ENCODE measurements at places on chromosomes 13 and 19. TPM values are rescaled to one million over a fixed set of nuclear protein-coding genes. Genes with fewer than 3 reads are reported as not detected.
A peak's percentile ranks its signal among the peaks of the same experiment; 100 is the strongest.

FREM2 gene
- total RNA-seq, result not detected

DNA sequence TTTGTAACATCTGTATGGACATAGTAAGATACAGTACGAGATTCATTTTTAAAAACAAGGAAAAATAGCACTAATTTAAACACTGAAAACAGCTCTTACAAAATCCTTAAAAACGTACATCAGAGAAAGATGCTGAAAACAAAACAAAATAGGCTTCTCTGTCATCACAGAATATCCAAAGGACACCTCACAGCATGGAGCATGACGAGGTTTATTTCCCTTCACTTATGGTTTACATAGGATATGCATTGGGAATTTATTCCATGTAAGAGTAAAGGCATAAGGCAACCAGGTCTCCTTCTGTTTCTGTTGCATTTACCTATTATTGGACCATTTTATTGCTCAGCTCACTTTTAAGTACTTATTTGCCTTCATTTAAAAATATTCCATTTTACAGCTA is 3.0 kb downstream of the KCTD12 start:
- H3K27me3 ChIP-seq, result peaks cover 11% of the 10 kb centered on the region
- peaks cover 51% of the 10 kb centered on the region for H3K4me1 ChIP-seq
- peaks cover 6% of the 10 kb centered on the region for H3K36me3 ChIP-seq
- no peak overlapping the region for H3K4me3 ChIP-seq
- no peak overlapping the region for H3K27ac ChIP-seq
- DNase-seq, result no peak

- peaks cover 2% of the 10 kb centered on the region for H3K4me1 ChIP-seq
- no peak for DNase-seq
- peaks cover 11% of the 10 kb centered on the region for H3K27me3 ChIP-seq
- H3K27ac ChIP-seq, result no peak overlapping the region
- no peaks in the 10 kb centered on the region for H3K36me3 ChIP-seq
Measured at GRCh38 chr13:21688056-21688455, 17.2 kb downstream of the FGF9 start.

DNA sequence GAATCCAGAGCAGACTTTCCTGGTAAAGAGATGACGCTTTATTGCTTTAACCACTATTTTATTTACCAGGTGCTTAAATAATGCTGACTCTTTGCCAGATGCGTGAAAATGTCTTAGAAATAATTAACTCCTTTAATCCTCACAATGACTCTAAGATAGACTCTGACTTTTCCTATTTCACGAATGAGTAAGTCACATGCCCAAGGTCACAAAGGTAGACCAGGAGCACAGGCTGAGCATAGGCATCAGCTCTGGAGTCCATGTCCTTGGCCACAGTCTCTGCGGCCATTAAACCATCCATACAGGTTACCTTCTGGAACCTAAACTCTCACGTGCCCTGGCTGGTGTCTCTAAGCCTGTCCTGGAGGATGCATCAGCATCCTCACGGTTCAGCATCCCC is 87.3 kb downstream of the ERCC5 start:
- no peak overlapping the region for H3K27ac ChIP-seq
- no peaks in the 10 kb centered on the region for H3K36me3 ChIP-seq
- no peak overlapping the region for H3K4me3 ChIP-seq
- H3K4me1 ChIP-seq, result no peaks in the 10 kb centered on the region

DNA sequence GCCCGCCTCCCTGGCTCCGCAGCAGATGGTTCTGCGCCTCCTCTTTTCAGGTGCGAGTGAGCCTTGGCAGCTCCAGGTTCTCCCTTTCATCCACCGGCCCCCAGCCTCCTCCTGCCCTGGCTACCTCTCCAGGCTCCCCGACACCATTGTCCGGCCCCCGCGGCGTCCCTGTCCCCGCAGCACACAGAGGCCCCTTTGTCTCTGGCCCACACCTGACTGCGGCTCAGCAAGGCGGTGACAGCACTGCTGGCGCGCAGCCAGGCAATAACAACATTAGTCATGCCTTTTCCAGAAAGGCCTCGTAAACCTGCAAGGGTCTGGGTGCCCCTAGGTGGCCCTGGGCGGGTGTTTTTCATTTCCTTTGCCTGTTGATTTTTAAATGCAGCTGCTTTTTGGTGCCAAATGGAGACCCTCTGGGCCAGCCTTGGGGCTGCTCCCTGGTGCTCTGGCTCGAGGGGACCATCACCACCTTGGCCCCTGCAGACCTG is 73.2 kb upstream of the MEDAG start:
- H3K27ac ChIP-seq, result no peak overlapping the region
- peak; percentile 29 for DNase-seq
- peaks cover 5% of the 10 kb centered on the region for H3K27me3 ChIP-seq
- no peaks in the 10 kb centered on the region for H3K36me3 ChIP-seq
- no peak overlapping the region for H3K4me3 ChIP-seq

DYRK1B gene
- total RNA-seq, result 8.5 TPM

ZNF493 gene
- total RNA-seq, result 21.6 TPM

- no peak overlapping the region for H3K27ac ChIP-seq
- H3K36me3 ChIP-seq, result no peaks in the 10 kb centered on the region
- no peak for DNase-seq
- peaks cover 9% of the 10 kb centered on the region for H3K27me3 ChIP-seq
- H3K4me1 ChIP-seq, result peaks cover 23% of the 10 kb centered on the region
Measured at GRCh38 chr13:95298971-95299621, 2.2 kb downstream of the ABCC4 start.

DNA sequence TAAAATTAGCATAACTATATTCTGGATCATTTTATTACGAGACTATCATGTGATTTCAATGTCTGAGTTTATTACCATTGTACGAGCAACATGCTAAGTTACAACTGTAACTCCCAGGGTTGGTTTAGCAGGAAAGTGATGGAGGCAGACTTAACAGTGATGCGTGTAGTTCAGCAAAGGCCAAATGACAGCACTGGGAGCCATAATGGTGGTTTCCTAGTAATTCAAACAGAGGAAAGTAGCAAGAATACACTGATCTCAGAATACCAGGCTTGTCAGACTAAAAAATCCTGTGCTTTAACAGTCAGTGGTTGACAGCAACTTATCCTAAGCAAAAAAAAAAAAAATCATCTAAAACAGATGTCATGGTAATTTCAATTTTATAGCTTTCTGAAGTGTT is 229.6 kb downstream of the KLF12 start:
- no peaks in the 10 kb centered on the region for H3K4me1 ChIP-seq
- H3K27me3 ChIP-seq, result no peaks in the 10 kb centered on the region
- no peak overlapping the region for H3K4me3 ChIP-seq
- H3K27ac ChIP-seq, result no peak overlapping the region
- no peak for DNase-seq
- peaks cover 2% of the 10 kb centered on the region for H3K36me3 ChIP-seq

GRCh38 chr13:97843189-97843588 is 110.3 kb upstream of the IPO5 start:
- H3K27me3 ChIP-seq, result peaks cover 7% of the 10 kb centered on the region
- no peak overlapping the region for H3K4me3 ChIP-seq
- H3K4me1 ChIP-seq, result no peaks in the 10 kb centered on the region
- DNase-seq, result no peak
- no peak overlapping the region for H3K27ac ChIP-seq
- H3K36me3 ChIP-seq, result no peaks in the 10 kb centered on the region

DNA sequence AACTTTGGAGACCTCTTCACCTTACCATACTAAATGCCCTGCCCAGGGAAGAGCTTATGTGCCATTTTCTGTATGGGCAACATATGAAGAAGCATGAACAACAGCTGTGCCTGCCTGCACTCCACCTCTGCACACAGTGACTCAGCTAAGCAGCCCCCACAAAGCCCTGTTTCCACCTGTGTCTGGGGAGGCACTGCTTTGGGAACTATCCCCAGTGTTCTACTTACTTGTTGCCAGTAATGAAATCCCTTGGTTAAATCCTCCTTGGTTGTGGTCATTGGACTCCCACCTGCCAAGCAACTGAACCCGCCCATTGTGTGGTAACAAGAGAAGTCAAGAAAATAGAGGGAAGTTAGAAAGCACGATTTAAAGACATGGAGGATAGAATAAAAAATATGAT is 84.6 kb downstream of the NALCN start:
- no peak overlapping the region for H3K4me3 ChIP-seq
- no peak for DNase-seq
- no peaks in the 10 kb centered on the region for H3K4me1 ChIP-seq
- no peaks in the 10 kb centered on the region for H3K36me3 ChIP-seq
- no peaks in the 10 kb centered on the region for H3K27me3 ChIP-seq

DNA sequence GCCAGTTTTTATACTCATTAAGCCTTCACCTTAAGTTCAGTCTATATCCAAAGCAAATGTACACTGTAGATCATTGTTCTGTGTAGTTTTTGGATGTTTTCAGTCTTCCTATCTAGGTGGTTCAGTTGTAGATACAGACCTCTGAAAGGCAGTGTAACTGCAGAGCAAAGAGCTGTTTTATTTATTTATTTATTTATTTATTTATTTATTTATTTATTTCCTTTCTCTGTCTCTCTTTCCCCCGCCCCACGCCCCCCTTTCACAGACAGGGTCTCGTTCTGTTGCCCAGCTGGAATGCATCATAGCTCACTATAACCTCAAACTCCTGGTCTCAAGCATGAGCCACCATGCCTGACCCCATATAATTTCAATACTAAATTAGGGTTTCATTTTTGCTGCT is 281.8 kb upstream of the KLHL1 start:
- DNase-seq, result no peak
- H3K4me1 ChIP-seq, result no peaks in the 10 kb centered on the region
- no peaks in the 10 kb centered on the region for H3K27me3 ChIP-seq
- no peaks in the 10 kb centered on the region for H3K36me3 ChIP-seq
- H3K27ac ChIP-seq, result no peak overlapping the region

- H3K27ac ChIP-seq, result no peak overlapping the region
- H3K4me1 ChIP-seq, result peaks cover 8% of the 10 kb centered on the region
- no peak overlapping the region for H3K4me3 ChIP-seq
Measured at GRCh38 chr13:44306371-44307192, 67.0 kb upstream of the SERP2 start.

GJB2 gene
- total RNA-seq, result 0.32 TPM

FCAR gene
- not detected for total RNA-seq

- no peak overlapping the region for H3K4me3 ChIP-seq
- H3K36me3 ChIP-seq, result peaks cover 26% of the 10 kb centered on the region
- H3K27ac ChIP-seq, result peak overlapping the region; percentile 48
- DNase-seq, result no peak
Measured at GRCh38 chr13:28353679-28354078, 141.2 kb downstream of the FLT1 start.

DNA sequence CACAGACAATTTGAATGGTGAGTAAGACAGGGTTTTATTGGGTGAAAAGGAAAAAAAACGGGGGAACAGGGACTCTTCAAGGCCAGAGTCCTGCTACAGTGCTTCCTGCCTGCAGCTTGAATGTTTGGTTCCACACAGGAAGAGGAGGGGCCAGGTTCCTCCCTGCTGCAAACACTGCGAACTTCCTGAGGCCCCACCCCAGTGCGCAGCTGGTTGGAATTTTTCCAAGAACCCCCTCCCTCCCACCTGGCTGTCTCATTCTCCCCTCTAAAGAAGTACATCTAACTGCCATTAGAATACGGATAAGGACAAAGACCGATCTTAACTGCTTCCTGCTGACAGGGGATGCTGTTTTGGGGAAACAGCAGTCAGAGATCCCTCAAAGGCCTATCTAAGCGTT is 184.9 kb downstream of the GGACT start:
- no peak overlapping the region for H3K4me3 ChIP-seq
- peaks cover 32% of the 10 kb centered on the region for H3K36me3 ChIP-seq
- H3K27ac ChIP-seq, result no peak overlapping the region
- no peak for DNase-seq
- no peaks in the 10 kb centered on the region for H3K27me3 ChIP-seq
- peaks cover 9% of the 10 kb centered on the region for H3K4me1 ChIP-seq

F10 gene
- not detected for total RNA-seq

GRCh38 chr13:22800526-22801401 is 380.0 kb upstream of the SGCG start:
- no peak overlapping the region for H3K4me3 ChIP-seq
- no peak overlapping the region for H3K27ac ChIP-seq
- no peak for DNase-seq
- H3K36me3 ChIP-seq, result no peaks in the 10 kb centered on the region
- H3K4me1 ChIP-seq, result no peaks in the 10 kb centered on the region
- H3K27me3 ChIP-seq, result peaks cover 2% of the 10 kb centered on the region

DNA sequence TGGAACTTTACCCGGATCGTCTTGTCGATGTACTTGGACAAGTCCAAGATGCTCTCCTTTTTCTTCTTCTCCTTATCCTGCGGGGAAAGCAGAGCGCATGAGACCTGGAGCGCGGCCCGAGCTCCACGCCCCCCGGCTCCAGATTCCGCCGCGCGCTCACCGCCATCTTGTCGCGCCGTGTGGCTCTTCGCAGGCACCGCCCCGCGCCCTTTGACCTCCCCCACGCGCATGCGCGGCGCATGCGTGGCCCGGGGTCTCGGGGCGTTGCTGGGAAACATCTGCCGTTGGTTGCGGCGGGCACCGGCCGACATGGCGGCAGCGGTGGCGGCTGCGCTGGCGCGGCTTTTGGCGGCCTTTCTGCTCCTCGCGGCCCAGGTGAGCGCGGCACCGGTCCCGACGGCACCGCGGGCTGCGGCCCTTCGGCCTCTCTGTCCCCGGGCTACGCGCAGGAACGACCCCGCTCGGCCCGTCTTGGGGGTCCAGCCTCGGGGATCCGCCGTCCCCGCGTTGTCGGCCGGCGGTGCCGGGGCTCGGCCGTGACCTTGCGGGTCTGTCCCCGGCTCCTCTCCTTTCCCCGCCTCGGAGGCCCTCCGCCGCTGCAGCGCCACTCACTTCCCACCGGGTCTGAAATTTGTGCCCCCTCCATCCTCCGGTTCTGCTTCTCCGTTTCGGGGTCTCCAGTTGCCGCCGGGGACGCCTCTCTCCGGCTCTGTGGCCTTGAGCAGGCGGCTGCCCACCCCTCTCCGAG is at the start of the genes LSM7 and SPPL2B:
Gene LSM7, minus strand, starts transcription at position 186 of the 748 bp plus-strand sequence. Its CDS starts 20 bp downstream, at position 166.
Gene SPPL2B, plus strand, starts transcription at position 284 of the 748 bp plus-strand sequence. Its CDS starts 26 bp downstream, at position 310.
- no peaks in the 10 kb centered on the region for H3K27me3 ChIP-seq
- H3K36me3 ChIP-seq, result peaks cover 38% of the 10 kb centered on the region
- peaks cover 73% of the 10 kb centered on the region for H3K4me1 ChIP-seq
- peak within 1 kb of the TSS; percentile 99 for H3K27ac ChIP-seq
- H3K4me3 ChIP-seq, result peak within 1 kb of the TSS; percentile 96
- DNase-seq, result peak; percentile 93

DNA sequence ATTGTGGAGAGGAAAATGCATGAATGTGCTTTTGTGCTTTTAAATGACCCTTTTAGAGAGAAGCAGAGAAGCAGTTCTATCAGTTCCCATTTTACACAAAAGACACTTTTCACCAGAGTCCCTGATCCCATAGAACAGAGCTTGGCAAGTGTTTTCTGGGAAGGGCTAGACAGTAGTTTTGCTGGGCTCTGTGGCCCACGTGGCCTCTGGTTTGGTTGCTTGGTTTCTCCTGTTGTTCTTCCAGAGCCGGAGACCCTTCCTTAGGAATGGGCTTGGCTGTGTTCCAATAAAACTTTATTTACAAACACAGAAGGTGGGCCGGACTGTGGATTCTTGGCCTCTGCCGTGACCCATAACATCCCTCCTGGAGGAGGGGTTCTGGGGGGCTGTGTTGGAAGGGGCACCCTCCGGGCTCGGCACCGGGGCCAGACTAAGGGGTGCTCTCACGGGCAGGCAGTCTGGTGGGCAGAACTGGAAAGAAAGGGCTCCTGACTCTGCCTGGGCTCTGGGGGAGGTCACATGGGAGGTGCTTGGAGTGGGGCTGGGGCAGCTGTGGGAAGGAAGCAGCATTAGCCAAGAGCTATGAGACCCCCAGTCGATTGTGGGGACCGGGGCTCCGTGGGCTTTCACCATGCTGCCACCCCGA is 3.2 kb downstream of the SPPL2B start:
- H3K4me1 ChIP-seq, result peaks cover 57% of the 10 kb centered on the region
- peaks cover 29% of the 10 kb centered on the region for H3K36me3 ChIP-seq
- H3K4me3 ChIP-seq, result no peak overlapping the region
- H3K27ac ChIP-seq, result peak overlapping the region; percentile 97
- H3K27me3 ChIP-seq, result no peaks in the 10 kb centered on the region

- H3K36me3 ChIP-seq, result no peaks in the 10 kb centered on the region
- H3K27ac ChIP-seq, result no peak overlapping the region
- H3K27me3 ChIP-seq, result no peaks in the 10 kb centered on the region
Measured at GRCh38 chr13:62299988-62300387, 884.3 kb upstream of the PCDH20 start.

ZNF541 gene
- 0.13 TPM for total RNA-seq

Measured in activated CD8-positive, alpha-beta T cell treated with anti-CD3 and anti-CD28 coated beads, Interleukin-2, amount 10 ng/mL, durations not matched to agents 7 days and 5 days (primary cell).